ENCODE measurements at places on chromosomes 4 and X. TPM values are rescaled to one million over a fixed set of nuclear protein-coding genes. Genes with fewer than 3 reads are reported as not detected.

- DNase-seq, result no peak
Measured at GRCh38 chrX:22060415-22061280, 28.5 kb downstream of the PHEX start.

GRCh38 chrX:153624196-153625091 is 22.6 kb upstream of the DUSP9 start:
- DNase-seq, result no peak

GRCh38 chr4:42359711-42360110 is 37.6 kb upstream of the SHISA3 start:
- no peak for DNase-seq

The NXF2B gene
- total RNA-seq, result not detected

DNA sequence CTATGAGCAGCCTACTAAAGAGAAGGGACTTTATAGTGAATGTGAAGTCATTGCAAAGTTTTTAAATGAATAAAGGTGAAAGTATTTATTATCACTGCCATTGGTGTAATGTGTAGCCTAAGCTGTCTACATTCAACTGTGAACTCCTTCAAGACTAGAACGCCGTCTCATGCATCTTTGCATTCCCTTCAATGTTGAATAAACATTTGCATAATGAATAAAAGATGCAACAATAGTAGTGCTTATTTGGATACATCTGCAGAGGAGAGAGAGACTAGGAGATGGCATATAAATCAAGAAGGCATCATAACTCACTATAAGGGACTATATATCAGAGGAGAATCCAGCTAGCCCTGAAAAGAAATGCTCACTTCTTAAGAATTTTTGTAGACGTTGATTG is 1623.8 kb upstream of the TENM3 start:
- no peak for DNase-seq
